ENCODE measurements at places on chromosomes 6 and 20.

DNA sequence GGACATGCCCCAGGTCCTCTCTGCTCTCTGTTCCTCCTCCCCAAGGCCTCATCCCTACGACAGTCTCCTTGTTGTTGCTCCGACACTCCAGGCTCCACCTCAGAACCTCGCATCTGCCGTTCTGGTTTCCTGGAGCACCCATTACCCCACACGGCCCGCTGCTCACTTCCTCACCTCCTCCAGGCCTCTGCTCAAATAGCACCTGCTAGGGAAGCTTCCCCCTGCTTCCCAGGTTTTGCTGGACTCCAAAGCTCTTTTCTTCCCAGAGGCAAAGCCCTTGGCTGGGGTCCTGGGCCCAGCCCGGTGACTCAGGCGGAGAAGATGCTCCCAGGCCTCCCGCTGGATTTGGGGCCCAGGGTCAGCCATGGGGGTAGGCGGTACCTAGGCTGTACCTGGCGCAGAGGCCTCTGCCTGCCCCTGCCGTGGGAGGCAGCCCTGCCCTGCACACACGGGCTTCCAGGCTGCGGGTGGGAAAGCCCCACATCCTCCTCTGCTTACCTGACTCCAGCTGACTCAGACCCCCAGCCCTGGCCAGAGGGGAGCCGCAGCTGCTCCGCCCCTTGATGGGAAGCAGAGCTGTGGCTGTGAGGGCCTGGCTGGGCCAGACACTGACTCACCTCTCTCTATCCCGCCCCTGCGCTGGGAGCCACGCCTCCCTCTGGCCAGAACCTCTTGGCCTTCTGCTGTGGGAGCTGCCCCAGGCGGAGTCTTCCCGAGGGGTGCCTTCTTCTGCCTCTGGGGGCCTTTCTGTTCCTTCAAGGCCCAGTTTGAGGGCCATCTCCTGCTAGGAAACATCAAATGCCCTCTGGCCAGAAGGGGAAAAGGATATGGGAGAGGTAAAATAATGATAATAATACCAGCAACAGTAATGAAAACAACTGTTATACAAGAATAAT lies 130.5 kb downstream of the CEBPB start:
- DNase-seq = no peak

DNA sequence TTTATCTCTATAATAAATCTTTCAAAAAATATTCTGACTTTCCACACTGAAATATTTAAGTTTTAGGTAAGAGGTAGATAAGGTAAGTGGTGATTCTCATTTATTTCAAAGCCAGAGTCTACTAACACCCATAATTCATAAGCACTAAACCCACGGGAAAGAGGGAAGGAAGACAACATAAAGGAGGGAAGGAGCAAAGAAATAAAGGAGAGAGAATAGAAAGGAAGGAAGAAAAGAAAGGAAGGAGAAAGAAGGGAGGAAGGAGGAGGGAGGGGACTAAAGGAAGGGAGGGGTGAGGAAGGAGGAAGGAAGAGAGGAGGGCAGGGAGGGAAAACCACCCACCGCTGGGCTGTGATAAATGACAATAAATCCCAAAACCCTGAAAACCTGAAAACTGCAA lies 25.2 kb downstream of the MAP3K5 start:
- no peak for DNase-seq

DNA sequence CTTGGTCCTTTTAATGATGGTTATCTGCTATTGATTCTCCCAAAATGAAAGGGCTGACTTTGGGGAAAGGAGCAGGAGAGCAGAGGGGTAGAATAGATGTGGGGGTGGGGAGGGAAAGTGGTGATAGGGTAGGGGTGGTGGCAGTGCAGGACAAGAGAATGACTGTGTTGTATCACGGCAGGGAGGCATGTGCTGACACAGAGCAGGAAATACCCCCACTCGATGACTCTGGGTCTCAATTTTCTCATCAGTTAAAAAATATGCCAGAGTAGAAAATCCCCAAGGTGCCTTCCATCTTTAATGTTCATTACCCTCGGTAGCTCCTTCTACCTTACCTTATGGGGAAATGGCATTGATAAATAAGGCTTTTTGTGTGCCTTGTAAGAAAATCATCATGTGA lies 79.0 kb upstream of the ATXN1 start:
- no peak for DNase-seq

GRCh38 chr6:90286884-90287488 lies 9.7 kb downstream of the BACH2 start:
- peak; percentile 63 for DNase-seq

- DNase-seq = no peak
Measured at GRCh38 chr20:60052322-60052721, 94.1 kb downstream of the CDH26 start.

DNA sequence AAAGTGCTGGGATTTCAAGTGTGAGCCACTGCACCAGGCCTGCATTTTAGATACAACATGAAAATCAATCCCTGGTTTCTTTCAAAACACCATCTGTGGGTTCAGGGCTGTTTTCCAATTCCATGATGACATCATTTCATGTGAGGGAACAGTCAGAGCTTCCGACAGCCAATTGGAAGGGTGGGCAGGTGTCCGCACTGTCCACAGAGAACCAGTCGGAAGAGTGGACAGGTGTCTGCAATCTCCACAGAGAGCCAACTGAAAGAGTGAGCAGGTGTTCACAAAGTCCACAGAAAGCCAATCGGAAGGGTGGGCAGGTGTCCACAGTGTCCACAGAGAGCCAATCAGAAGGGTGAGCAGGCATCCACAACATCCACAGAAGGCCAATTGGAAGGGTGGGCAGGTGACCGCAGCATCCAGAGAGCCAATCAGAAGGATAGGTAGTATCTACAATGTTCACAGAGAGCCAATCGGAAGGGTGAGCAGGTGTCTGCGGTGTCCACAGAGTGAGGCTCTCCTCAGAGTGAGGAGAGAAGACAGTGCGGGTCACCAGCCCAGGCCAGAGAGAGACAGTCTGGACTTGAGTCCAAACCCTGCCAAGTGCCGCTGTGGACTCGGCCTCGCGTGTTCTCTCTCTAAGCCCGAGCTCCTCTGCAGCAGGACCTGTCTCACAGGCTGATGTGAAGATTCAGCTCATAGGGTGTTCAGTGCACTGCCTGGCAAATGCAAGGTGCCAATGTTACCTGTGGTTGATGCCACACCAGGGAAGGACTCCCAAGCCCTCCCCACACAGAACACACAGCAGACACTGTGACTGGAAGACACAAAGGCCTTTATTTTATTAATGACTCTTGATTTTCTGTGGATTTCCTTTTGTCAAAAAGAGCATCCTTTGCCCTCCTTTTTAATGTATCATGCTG lies 57.3 kb downstream of the DLL1 start:
- DNase-seq = no peak

GRCh38 chr20:53654932-53655624 lies 61.4 kb upstream of the ZNF217 start:
- no peak for DNase-seq

- DNase-seq = no peak
Measured at GRCh38 chr6:113719545-113719944, 137.6 kb upstream of the MARCKS start.

DNA sequence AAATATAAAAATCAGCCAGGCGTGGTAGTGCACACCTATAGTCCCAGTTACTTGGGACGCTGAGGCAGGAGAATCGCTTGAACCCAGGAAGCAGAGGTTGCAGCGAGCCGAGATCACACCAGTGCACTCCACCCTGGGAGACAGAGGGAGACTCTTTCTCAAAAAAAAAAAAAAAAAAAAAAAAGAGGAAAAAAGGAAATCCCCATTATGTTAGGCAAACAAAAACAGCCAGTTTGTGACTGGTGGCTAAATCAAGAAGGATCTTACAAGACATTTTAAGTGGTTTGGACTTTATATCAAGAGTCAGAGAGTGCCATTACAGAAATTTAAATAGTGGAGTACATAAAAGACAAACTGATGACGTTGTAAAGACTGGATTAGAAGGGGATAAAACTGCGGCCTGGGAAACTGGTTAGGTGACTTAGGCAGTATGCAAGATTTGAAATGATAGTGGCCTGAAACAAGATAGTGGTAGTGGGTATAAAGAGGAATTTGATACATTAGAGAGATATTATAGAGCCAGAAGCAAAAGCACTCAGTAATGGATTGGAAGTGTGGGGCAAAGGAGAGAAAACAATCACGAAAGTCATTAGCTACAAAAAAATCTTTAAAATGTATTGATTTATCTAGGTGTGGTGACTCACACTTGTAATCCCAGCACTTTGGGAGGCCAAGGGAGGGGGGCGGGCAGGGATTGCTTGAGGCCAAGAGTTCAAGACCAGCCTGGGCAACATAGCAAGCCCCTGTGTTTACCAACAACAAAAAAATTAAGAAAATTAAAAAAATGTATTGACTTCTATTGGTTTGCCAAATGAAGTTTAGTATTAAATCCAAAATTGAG lies 1.7 kb upstream of the MYO6 start:
- no peak for DNase-seq

GRCh38 chr6:75230484-75231325 lies 12.9 kb downstream of the COX7A2 start:
- no peak for DNase-seq
